ENCODE measurements at places on chromosomes 13 and 19. TPM values are rescaled to one million over a fixed set of nuclear protein-coding genes. Genes with fewer than 3 reads are reported as not detected.
A peak's percentile ranks its signal among the peaks of the same experiment; 100 is the strongest.

Gene ZNF208
- 3.8 TPM for total RNA-seq

Gene DCT
- not detected for total RNA-seq

Gene GPI
- total RNA-seq: 337 TPM

Gene ZNF536
- total RNA-seq: not detected

Gene ATP8B3
- total RNA-seq: 0.11 TPM

Gene SELENOV
- total RNA-seq: not detected

Gene ATP4A
- total RNA-seq: not detected

Gene MAP1S
- 111 TPM for total RNA-seq

Gene ZNF433
- not detected for total RNA-seq

Gene SLC10A2
- total RNA-seq: not detected

Gene ATXN8OS
- total RNA-seq: not detected

DNA sequence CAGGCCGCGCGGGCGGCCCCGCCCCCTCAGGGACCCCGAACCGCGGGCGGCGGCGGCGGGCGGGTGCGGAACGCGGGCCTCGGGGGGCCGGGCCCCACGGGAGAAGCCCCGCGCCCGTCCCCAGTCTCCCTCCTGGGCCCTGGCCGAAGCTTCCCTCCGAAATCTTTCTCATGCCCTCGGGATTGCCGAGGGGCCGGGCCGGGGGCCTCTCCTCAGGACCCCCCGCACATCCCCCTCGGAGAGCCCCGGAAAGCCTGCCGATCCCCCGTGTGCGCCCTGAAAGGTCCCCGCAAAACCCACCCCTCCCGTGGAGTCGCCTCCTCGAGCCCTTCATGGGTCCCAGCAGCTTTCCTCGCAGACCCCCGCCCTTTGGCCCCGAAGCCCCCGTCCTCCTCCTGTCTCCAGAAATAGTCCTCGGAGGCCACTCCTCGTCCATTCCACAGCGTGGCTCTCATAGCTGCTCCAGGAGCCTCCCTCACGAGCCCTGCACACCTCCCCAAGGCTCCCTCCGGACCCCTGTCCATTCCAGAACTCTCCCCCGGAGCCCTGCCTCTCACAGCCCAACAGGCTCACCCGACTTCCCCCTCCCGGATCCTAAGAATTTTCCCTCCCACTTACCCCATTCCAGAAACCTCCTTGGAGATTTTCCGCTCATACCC, 555 bp downstream of the SAMD4B start:
- peaks cover 36% of the 10 kb centered on the region for H3K4me1 ChIP-seq
- peak overlapping the region; percentile 97 for H3K4me3 ChIP-seq
- no peaks in the 10 kb centered on the region for H3K27me3 ChIP-seq
- peak overlapping the region; percentile 91 for H3K27ac ChIP-seq

DNA sequence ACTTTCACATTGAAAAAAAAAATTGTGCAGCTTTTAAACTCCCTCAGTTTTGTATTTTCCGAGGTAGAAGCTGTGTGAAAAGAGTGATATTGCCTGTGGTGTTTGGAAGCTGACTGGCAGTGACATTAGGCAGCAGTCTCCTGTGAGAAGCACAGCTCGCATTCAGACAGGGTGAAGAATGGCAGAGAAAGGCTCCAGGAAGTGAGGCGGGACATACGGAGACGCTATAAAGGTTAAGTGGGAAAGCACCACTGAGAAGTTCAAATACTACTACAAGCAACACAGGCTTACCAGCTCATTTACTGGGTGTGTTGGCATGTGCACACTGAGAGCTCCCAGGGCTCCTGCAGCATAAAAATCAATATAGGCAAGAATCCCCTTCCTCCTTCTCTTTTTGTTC, 88.4 kb downstream of the RXFP2 start:
- no peak for DNase-seq
- no peak overlapping the region for H3K4me3 ChIP-seq
- H3K27me3 ChIP-seq: no peaks in the 10 kb centered on the region
- H3K36me3 ChIP-seq: no peaks in the 10 kb centered on the region

DNA sequence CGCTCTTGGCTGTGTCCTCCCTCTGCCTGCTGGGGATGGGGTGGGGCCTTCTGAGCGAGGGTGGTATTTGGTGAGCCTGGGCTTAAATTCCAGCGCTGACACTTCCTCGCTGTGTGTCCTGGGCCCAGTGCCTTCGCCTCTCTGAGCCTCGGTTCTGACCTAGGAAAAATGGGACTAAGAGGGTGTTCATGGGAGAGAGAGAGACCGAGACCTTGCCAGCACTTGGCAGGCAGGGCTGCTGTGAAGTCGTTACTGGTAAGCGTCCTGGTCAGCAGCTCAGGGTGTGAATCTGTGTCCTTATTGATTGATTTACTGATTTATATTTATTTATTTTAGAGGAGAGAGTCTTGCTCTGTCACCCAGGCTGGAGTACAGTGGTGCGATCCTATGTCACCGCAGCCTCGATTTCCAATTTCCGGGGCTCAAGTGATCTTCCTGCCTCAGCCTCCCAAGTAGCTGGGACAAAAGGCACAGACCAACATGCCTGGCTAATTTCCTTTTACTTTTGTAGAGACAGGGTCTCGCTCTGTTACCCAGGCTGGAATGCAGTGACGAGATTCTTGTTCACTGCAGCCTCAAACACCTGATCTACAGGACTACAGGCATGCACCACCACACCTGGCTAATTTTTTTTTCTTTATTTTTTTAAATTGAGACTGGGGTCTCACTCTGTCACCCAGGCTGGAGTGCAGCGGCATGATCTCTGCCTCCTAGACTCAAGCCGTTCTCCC, 2.4 kb downstream of the PKN1 start:
- peaks cover 4% of the 10 kb centered on the region for H3K36me3 ChIP-seq
- no peaks in the 10 kb centered on the region for H3K27me3 ChIP-seq
- no peak overlapping the region for H3K4me3 ChIP-seq
- peak overlapping the region; percentile 65 for H3K27ac ChIP-seq
- no peak for DNase-seq

DNA sequence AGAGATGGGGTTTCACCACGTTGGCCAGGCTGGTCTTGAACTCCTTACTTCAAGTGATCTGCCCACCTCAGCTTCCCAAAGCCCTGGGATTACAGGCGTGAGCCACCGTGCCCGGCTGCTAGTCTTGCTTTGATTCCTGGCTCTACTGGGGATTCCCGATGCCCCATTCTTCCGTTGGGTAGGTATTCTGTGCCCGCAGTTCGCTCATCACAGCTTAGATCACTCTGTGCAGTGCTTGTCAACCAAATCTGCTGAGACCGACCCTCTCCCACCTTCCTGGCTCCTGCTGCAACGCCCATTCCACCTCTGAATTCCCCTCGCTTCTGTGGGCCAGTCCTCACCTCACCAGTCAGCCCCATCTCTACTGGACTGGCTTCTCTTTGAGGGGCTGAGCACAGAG, 4.6 kb upstream of the ZNF414 start:
- H3K4me3 ChIP-seq: no peak overlapping the region
- DNase-seq: no peak
- no peak overlapping the region for H3K27ac ChIP-seq
- no peaks in the 10 kb centered on the region for H3K36me3 ChIP-seq

DNA sequence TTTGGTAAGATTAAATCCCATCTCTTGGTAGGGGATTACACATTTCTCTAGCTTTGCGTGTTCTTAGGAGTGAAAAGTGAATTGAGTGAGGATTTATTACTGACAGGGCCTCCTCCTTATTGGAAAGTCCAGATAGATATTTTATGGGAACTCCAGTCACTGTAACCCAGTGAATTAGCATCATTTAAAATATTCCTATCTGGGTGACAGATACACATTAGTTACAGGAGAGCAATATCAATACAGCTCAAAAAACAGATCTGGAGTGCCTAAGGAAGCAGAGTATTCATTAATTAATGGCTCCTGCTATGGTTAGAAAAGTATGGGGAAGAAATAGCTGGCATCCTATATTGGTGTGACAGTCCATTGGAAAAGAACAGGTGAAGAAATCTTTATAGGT, 248.2 kb downstream of the SLITRK6 start:
- no peak overlapping the region for H3K27ac ChIP-seq
- no peaks in the 10 kb centered on the region for H3K36me3 ChIP-seq
- no peaks in the 10 kb centered on the region for H3K4me1 ChIP-seq
- no peak for DNase-seq

DNA sequence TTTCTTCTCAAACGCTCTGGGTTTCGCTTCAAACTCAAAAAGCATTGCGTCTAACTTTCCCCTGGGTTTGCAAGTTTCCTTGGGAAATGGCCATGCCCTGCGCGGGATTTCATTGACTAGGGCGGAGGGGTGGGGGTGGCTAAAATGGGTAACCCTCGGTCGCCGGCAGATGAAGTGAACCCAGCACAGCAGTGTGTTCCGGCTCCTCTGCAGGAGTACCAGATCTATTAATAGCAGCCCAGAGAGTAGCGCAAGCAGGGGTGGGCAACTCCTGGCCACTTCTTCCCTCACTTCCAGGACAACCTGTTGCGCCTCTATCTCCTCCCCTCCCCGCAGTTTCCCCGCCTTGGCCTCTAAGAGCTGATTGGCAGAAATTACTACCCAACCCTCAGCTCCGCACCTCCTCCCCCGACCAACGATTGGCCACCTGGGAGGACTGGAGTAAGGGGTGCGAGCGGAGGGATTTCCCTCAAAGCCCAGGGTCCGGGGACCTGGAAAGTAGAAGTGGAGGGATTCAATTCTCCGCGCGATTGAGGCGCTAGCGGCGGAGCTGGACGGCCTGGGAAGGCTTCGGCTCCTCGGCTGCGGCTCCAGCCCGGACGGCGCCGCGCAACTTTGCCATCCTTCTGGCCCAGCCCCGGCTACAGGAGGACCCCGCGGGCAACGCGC, at the start of gene FREM2:
TSS of gene FREM2 (plus strand) at position 501 of the 669 bp plus-strand sequence. CDS start 268 bp downstream, outside the sequence.
- H3K27me3 ChIP-seq: no peaks in the 10 kb centered on the region
- no peak within 1 kb of the TSS for H3K27ac ChIP-seq
- no peaks in the 10 kb centered on the region for H3K36me3 ChIP-seq
- no peaks in the 10 kb centered on the region for H3K4me1 ChIP-seq
- no peak for DNase-seq
- H3K4me3 ChIP-seq: peak within 1 kb of the TSS; percentile 59

DNA sequence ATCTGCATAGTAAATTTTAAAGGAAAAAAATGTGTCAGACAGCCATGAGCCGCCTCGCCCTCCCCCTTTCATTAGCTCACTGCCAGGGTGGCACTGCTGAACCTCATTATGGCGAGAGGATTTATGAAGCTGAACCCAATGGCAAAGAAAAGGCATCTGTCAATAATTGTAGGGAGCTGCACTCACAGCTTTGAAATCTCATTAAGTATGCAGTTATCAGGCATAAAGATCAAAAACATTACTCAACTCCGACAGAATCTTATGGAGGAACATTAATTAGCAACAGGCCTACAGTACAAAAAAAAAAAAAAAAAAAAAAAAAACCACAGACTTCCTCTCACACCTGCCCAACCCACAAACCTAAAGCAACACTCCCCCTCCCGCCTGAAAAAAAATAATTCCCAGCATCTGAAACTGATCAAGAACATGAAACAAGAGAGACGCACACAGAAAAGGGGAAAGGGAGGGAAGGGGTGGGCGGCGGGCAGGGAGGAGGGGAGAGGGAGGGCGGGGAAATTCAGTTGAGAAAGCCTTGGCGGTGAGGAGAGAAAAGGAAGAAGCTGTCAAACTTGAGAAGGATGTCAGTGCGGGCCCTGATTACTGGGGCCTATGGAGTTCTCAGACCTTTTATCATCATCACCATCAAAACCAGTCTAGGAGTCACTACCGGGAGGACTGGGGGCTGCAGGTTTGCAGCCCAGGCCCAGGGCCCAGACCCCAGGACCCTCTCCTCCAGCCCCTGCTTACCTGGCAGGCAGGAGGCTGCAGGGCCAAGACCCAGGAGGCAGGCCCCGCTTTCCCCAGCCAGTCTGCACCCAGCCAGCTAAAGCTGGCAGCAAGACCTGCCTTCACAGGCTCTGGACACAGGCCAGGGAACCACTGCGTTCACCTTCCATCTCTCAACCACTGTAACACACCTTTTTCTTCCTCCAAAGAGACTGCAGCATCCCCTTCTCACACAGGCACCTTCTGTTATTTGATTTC, 8.9 kb downstream of the TSHZ3 start:
- no peaks in the 10 kb centered on the region for H3K36me3 ChIP-seq
- no peak overlapping the region for H3K27ac ChIP-seq
- no peaks in the 10 kb centered on the region for H3K4me1 ChIP-seq
- DNase-seq: no peak
- H3K27me3 ChIP-seq: no peaks in the 10 kb centered on the region

GRCh38 chr19:3733549-3734309, 25.5 kb downstream of the TJP3 start:
- H3K4me1 ChIP-seq: no peaks in the 10 kb centered on the region
- no peak for DNase-seq

GRCh38 chr19:46347985-46348384, 1.1 kb downstream of the PPP5C start:
- H3K27me3 ChIP-seq: no peaks in the 10 kb centered on the region
- DNase-seq: no peak
- peak overlapping the region; percentile 98 for H3K4me3 ChIP-seq
- H3K4me1 ChIP-seq: peaks cover 24% of the 10 kb centered on the region

GRCh38 chr19:37594982-37595382, 306 bp downstream of the ZNF540 start:
- peak overlapping the region; percentile 71 for H3K4me3 ChIP-seq
- H3K27ac ChIP-seq: peak overlapping the region; percentile 82
- DNase-seq: peak; percentile 62

GRCh38 chr19:19749117-19749907, 16.4 kb upstream of the ZNF14 start:
- H3K4me1 ChIP-seq: no peaks in the 10 kb centered on the region
- H3K36me3 ChIP-seq: no peaks in the 10 kb centered on the region
- no peak overlapping the region for H3K27ac ChIP-seq

DNA sequence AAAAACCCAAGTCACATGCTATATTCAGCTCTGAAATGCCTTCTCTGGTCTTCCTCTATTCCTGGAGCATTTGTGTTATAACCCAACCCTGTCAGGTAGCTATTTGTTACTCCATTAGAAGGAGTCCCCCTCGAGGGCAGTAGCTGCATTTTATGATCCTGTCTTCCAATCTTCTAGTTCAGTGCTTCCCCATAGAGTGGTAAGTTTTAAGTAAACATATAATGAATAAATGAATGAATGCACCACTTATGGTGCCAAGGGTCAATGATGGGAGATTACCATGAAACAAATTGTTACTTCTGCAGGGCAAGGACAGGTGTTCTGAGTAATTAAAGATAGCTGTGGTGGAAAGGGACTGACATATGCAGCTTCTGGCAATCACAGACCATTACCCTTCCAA, 4.0 kb downstream of the RASL11A start:
- peaks cover 30% of the 10 kb centered on the region for H3K4me1 ChIP-seq
- H3K36me3 ChIP-seq: peaks cover 10% of the 10 kb centered on the region
- H3K4me3 ChIP-seq: no peak overlapping the region

DNA sequence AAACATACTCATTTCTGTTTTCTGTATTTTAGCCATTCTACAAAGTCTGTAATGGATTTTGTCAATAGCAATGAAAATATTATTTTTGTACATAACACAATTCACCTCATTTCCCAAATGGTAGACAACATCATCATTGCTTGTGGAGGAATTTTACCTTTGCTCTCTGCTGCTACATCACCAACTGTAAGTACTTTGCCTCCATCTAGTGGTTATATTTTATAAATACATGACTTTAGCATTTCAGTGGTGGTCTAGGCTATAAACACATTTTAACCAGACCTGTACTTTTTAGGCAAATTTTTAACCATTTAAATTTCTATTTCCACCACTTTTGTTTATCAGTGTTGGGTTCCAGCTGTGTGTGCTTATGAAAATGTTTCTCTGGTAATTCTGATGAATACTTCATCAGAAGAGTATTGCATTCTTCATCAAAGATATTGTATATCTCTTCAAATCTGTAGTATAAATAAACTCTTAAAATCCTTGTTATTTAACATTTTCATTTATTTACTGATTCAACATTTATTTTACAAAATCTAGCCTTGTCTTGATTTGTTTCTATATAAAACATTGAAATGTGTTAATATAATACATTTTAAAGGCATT, 222.4 kb downstream of the NBEA start:
- H3K27me3 ChIP-seq: no peaks in the 10 kb centered on the region
- no peaks in the 10 kb centered on the region for H3K4me1 ChIP-seq
- no peak overlapping the region for H3K4me3 ChIP-seq
- no peaks in the 10 kb centered on the region for H3K36me3 ChIP-seq
